SK-N-SH treated with all-trans-retinoic acid at 6 μM for 48 hours (cell line): ENCODE measurements at places on chromosomes 2 and 18.

GRCh38 chr2:240788482-240788881, 31.5 kb downstream of the KIF1A start:
- no peak for ATAC-seq

GRCh38 chr18:59547581-59548182, 149.5 kb downstream of the CCBE1 start:
- ATAC-seq, result no peak; the same call in 1 of the 3 replicates

DNA sequence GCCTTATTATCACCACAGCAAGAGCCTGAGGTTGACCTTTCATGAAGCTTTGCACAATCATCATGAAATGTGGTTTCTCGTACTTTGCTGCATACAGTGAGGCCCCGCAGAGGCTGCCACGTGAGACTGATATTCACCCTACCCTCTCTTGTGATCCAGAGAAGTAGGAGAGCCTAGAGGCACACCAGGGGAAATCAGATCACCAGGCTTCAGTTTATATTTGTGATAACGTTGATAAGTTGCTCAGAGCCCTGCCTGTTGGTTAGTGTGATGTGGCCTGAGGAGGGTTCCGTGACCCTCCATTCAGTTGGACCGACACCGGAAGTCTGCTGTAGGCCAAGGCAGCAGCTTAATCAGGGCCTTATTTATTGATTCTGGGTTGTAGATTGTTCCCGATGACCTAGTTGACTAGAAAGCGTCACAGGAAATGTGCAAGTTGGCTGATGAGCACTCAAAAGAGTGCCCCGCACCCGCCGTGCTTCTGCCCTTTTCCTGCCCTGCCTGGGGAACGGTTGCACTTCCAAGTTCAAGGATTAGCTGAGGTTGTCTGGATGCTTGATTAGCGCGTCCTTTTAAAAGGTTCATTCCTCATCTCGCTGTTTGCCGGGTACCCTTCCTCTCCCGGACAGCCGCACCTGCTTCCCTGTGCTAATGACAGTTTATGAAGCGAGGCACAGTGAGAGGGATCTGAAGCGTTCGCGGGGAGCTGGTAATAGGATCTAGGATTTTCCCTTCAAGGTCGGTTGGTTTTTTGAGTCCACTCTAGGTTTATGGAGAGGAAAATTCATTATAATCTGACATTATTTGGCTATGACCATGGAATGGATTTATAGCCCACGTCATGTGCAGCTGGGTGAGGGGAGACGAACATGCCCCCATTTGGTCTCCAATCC, 146.4 kb downstream of the SH3RF3 start:
- ATAC-seq, result no peak

DNA sequence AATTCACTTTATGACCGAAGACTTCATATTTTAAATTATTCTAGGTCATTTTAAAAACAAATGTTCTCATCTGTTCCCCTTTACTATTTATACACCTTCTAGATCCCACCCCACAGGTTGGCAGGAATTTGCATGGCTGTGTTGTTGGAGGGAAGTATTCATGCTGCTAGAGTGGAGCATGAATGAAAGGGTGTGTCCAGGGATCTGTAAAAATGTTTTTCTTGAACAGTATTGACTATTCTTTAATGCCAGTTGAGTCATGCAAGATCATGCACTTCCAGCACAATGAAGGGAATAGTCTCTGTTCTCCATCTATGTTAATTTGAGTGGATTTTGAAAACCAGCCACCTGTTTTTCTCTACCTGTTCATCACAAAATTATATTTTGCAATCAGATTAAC, 52.0 kb upstream of the COL3A1 start:
- ATAC-seq, result no peak

- ATAC-seq, result peak; percentile 52
Measured at GRCh38 chr2:144456680-144457079, 63.2 kb downstream of the ZEB2 start.

DNA sequence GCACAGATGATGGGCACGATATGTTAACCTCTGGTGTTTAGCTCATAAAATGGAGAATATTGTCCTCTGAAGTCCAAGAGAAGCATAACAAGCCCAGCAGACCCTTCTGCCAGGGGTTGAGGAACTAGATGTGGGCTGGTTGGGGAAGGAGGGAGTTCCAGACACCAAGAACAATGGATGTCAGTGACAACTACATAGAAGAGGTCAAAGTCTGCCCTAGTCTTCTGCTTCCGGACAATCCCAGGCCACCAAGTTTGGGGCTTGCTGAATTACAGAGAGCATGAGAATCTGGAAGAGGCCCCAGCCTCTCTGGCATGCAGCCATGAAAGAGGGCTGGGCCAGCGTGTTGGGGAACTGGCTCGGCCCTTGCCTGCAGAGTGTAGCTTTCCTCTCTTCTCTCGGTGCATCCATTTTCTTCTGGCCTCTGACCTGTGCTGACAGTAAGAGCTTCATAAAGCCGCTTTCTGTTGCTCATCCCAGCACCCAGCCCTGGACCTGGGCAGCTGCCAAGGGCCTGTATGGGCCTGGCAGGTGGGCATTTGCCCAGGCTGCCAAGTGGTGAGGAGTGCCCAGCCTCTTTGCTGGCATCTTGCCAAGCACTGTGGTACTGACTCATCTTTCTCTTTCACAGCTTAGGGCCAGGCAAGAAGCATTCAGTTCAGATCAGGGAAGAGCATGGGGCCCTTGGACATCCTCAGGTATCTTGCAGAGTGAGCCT, 14.6 kb upstream of the LAPTM4A start:
- ATAC-seq, result peak; percentile 86

DNA sequence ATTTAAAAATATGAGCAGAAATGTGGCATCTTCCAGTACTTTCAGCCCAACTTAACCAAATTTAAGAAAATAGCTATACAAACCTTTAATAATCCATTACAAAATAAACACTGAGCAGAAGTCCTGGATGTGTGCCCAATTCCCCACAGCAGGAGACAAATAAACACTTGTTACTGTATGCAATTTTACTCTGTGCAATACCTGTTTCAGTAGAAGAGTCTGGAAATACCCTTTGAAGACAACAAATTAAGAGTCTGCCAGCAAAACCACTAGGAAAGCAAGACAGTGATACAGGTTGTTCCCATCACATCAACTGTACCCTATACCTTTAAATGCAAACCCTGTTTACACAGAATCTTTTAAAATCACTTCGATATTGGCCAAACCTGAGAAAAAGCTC, 41.4 kb upstream of the RNU4ATAC start:
- ATAC-seq, result no peak

DNA sequence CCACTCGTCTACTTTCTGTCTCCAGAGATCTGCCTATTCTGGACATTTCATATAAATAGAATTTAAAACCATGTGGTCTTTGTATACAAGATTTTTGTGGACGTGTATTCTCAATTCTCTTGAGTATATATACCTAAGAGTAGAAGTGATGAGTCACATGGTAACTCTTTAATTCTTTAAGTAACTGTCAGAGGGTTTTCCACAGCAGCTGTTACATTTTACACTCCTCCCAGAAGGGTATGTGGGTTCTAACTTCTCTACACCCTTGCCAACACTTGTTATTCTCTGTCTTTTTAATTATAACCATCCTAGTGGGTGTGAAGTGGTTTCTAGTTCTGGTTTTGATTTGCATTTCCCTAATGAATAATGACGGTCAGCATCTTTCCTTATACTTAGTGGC, 70.9 kb downstream of the MAP3K20 start:
- no peak for ATAC-seq

GRCh38 chr18:63534615-63535014, 7.6 kb upstream of the SERPINB12 start:
- no peak for ATAC-seq

DNA sequence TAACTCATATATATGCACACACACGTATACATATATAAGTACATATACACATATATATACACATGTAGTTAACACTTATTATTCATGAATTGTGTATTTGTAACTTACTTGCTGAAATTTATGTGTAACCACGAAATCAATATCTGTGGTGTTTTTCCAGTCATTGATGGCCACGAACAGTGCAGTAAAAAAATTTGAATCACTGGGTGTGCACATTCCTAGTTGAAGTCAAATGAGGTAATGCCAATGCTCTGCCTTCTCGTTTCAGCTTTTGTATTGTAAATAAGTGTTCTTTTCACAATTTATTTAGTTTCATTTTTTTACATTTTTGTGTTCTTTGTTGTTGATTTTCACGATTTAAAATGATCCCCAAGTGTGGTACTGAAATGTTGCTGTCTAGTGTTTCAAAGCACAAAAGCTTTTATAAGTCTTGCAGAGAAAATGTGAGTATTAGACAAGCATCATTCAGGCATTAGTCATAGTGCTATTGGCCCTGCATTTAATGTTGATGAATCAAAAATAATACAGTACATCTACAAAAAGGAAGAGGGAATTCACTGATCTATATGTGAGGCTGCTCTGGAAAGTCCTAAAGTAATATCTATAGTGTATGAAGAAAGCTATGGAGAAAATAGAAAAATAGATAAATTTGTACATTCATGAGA, 419.0 kb downstream of the DSC3 start:
- ATAC-seq, result no peak

DNA sequence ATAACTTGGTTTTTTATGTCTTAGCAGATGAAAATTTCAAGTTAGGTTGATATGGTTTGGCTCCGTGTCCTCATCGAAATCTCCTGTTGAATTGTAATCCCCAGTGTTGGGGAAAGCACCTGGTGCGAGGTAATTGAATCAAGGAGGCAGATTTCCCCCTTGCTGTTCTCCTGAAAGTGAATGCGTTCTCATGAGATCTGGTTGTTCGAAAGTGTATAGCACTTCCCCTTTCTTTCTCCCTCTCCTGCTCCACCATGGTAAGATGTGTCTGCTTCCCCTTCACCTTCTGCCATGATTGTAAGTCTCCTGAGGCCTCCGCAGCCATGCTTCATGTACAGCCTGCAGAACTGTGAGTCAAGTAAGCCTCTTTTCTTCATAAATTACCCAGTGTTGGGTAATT, 242.1 kb upstream of the TNP1 start:
- ATAC-seq, result no peak

DNA sequence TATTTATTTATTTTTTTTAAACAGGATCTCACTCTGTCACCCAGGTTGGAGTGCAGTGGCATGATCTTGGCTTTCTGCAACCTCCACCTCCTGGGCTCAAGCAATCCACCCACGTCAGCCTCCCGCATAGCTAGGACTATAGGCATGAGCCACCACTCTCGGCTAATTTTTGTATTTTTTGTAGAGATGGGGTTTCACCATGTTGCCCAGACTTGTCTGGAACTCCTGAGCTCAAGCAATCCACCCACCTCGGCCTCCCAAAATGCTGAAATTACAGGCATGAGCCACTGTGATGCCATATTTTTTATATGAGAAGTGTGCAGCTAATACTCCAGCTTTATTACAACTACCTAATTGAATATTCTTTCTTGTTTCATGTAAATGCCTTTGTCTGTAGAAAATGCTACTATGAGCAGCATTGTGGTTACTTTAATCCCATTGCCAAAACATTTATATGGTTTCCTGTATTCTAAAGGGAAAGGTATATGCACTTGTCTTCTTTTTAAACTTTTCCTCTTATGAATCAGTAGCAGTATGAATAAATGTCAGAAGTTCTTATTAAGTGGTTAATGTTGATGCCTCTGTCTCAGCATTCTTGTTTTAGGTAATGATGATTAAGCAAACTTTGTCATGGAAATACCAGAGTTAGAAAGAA, 9.5 kb upstream of the BCL2L11 start:
- ATAC-seq, result no peak

DNA sequence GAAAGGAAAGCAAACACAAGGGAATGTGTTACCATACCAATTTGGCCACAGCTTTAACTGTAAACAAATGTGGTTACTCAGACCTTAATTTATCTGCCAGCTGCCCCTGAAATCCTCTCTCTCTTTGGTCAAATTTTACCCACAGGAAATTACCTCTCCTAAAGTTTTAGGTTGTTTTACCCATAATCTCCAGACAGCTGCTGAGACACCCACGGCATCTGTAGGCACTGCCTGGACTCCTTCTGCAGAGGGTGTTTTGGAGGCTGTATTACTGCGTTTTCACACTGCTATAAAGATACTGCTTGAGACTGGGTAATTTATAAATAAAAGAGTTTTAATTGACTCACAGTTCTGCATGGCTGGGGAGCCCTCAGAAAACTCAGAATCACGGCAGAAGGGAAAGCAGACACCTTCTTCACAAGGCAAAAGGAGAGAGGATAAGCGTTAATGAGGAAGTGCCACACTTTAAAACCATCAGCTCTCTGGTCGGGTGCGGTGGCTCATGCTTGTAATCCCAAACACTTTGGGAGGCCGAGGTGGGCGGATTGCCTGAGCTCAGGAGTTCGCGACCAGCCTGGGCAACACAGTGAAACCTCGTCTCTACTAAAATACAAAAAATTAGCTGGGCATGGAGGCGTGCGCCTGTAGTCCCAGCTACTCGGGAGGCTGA, 677.5 kb upstream of the FSHR start:
- ATAC-seq, result no peak

DNA sequence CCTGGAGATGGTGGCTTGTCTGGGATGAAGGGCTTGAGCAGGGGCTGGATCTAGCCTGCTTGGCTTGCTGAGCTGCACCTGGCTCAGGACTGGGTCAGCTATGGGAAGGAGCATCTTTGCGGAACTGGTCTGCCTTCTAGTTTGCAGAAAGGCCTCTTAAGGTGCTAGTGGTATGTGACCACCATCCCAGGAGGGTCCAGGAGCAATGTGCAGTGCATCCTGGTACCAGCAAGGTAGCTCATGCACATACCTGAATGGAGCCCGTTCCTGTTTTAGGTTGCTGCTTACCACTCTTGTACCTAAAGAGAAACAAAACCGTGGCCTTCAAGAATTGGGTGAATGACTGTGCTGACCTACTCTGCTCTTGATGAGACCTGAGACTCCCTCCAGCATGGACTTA, 118.6 kb upstream of the PELI1 start:
- no peak for ATAC-seq
